ENCODE measurements at places on chromosomes 5 and 9. TPM values are rescaled to one million over a fixed set of nuclear protein-coding genes. Genes with fewer than 3 reads are reported as not detected.

DNA sequence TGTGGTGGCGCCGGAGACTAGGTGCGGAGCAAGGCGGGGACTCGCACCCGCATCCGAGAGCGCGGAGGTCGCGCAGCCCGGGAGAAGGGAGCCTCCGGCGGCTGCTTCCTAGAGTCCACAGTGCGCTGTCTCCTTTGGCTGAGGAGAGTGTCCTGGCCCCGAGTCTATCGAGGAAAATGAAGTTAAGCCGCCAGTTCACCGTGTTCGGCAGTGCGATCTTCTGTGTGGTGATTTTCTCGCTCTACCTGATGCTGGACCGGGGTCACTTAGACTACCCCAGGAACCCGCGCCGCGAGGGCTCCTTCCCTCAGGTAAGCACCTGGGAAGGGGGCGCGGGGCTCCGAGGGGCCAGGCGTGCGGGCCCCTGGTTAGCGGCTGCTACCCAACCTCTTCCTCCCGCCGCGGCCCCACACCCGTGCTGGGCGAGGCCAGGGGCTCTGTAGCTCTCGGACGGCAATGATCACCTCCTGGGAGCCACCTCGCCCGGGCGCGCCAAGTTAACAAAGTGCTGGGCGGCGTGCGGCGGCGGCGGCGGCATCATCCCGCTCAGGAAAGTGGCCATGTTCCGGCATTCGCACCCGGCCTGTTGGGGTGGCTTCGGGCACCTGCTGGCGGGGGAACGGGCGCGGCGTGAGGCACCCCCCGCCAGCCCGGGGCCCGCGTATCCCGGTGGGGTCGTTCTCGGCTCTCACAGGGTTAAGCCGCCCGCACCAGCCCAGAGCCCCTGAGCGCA is 681 bp downstream of the MAN2A1 start:
- H3K36me3 ChIP-seq = no peaks in the 10 kb centered on the region
- peaks cover 28% of the 10 kb centered on the region for H3K4me1 ChIP-seq
- peak overlapping the region; percentile 96 for H3K27ac ChIP-seq
- H3K4me3 ChIP-seq = peak overlapping the region; percentile 98

DNA sequence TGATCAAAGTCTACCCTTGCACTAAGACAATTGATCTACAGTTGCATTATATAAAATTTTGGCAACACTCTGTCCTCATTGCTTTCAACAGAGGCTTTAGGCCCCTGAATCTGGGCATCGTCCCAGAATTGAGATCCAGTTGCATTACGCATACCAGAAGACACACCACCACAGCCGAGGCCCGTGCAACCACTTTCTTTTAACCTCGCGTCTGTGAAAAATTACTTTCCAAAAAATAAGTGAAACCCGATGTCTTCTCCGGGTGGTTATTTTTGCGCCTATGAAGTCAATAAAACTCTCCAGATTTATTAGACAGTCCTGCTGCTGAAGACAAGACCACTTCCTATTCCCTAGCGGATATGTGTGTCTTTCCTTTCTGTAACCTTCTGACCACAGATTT is 52.1 kb upstream of the NFIB start:
- no peaks in the 10 kb centered on the region for H3K36me3 ChIP-seq
- H3K27ac ChIP-seq = no peak overlapping the region
- no peaks in the 10 kb centered on the region for H3K4me1 ChIP-seq

- H3K4me1 ChIP-seq = no peaks in the 10 kb centered on the region
- H3K27ac ChIP-seq = no peak overlapping the region
- H3K4me3 ChIP-seq = no peak overlapping the region
- no peak for DNase-seq
- H3K36me3 ChIP-seq = no peaks in the 10 kb centered on the region
- H3K27me3 ChIP-seq = no peaks in the 10 kb centered on the region
These were observed 1644.5 kb upstream of the NUDT12 start for GRCh38 chr5:105207066-105207465.

- H3K36me3 ChIP-seq = no peaks in the 10 kb centered on the region
- no peaks in the 10 kb centered on the region for H3K4me1 ChIP-seq
- H3K4me3 ChIP-seq = no peak overlapping the region
These were observed 69.3 kb upstream of the IL17B start for GRCh38 chr5:149448431-149448830.

DNA sequence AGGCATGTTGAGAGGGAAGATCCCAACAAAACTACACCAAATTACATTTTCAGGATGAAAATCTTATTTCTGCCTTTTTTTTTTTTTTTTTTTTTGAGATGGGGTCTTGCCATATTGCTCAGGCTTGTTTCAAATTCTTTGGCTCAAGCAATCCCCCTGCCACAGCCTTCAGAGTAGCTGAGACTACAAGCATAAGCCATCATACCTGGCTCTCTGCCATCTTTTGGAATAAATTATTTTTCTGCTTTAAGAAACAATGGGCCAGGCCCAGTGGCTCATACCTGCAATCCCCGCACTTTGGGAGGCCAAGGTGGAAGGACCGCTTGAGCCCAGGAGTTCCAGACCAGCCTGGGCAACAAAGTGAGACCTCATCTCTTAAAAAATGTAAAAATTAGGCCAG is 14.3 kb downstream of the AFF4 start:
- H3K27ac ChIP-seq = no peak overlapping the region
- H3K4me3 ChIP-seq = no peak overlapping the region
- H3K36me3 ChIP-seq = no peaks in the 10 kb centered on the region

DNA sequence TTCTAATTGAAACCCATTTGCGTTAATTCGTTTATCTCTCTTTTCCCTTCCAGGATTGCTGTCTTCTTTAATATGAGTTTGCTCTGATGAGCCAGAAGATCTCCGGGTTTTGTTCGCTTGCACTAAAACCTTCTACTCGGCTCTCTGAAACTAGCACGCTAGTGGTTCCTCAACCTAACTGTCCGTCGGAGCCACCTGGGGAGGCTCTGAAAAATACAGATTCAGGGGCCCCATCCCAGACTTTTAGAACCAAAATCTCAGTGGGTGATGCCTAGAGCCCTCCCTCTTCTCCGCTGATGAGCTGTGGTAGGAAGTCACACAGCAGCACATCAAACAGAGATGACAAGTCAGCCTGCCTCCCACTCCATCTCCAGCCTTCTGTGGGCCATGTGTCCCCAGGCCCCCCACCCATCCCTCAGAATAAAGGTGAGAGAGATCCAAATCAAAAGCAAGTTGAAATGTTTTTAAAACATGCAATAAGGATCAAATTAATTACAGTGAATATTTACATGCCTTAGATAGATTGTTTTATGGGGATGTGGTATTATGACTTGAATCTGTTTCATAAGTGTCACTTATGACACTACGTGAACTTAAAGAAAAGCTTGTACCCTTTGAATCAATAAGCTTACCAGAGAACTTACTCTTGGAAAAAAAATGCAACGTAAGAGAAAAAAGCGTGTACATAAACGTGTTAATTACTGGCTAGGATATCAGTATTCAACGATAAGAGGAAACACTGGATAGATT is 16.4 kb downstream of the FCN2 start:
- H3K27ac ChIP-seq = peak overlapping the region; percentile 25
- no peaks in the 10 kb centered on the region for H3K36me3 ChIP-seq
- no peak overlapping the region for H3K4me3 ChIP-seq
- DNase-seq = no peak
- no peaks in the 10 kb centered on the region for H3K27me3 ChIP-seq
- H3K4me1 ChIP-seq = peaks cover 20% of the 10 kb centered on the region

- no peaks in the 10 kb centered on the region for H3K36me3 ChIP-seq
- H3K27ac ChIP-seq = peak overlapping the region; percentile 8
- peaks cover 11% of the 10 kb centered on the region for H3K4me1 ChIP-seq
- peak; percentile 49 for DNase-seq
- H3K27me3 ChIP-seq = no peaks in the 10 kb centered on the region
These were observed 43.1 kb upstream of the RXRA start for GRCh38 chr9:134283111-134283515.

DNA sequence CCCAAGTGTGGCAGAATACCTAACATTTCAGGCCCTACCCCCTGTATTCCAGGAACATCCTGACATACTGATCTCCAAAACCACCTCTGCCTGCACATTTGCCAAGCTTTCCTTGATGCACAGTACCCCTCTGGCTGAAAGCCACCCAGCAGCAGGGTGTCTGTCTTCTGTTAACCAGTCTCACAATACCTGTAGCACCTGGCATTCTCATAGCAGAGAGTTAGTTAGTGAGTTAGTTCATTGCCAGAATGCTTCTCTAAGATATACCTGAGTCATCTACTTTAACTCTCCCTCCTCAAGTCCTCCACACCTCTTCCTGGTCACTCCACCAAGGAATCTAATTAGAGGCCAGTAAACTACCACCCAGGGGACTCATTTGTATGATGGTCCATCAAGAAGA is 46.1 kb upstream of the IL7R start:
- H3K27me3 ChIP-seq = no peaks in the 10 kb centered on the region
- H3K27ac ChIP-seq = no peak overlapping the region
- H3K4me1 ChIP-seq = no peaks in the 10 kb centered on the region
- no peaks in the 10 kb centered on the region for H3K36me3 ChIP-seq
- no peak overlapping the region for H3K4me3 ChIP-seq

The FAM81B gene
- total RNA-seq = not detected
